ENCODE measurements at places on chromosomes 16 and 17.

GRCh38 chr17:15340966-15341365, 431 bp downstream of the TEKT3 start:
- no peak for DNase-seq

GRCh38 chr17:55275894-55276804, 11.4 kb downstream of the HLF start:
- DNase-seq: no peak

DNA sequence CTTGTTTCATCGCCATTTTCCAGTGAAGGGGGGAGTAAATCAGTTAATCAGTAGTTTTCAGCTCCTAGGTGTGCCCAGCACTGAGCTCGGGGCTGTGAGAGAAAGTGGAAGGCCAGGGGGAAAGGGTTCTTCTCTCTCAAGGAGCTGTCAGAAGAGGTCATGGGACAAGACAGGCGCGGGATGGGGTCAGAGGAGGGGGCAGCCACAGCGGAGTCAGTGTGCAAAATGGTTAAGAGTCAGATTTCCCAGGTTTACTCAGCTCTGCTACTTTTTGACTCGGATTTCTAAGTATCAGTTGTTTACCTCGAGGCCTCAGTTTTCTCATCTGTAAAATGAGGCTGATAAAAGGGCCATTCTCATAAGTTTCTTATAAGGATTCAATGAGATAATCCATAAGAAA, 4.3 kb upstream of the XYLT1 start:
- no peak for DNase-seq

DNA sequence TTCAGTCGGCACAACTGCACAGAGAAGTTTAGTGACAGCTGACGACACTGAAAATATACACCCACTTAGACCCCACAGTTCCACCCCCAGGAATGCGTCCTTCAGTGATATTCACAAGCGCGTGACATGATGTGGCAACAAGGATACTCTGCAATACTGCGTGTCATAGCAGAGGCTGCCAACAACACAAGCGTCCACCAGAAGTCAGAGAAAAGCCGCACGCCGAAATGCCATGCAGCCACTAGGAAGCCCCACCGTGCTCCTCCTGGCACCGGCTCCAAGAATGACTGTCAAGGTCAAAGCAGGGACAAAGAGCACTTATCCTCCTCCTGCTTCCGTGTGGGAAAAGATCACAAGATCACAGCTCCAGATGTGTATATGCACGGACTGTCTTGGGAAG, 3.5 kb downstream of the ATP2A3 start:
- no peak for DNase-seq

- DNase-seq: no peak
These were observed 268.1 kb upstream of the TBX2 start for GRCh38 chr17:61131585-61131984.
